ENCODE measurements at places on chromosomes 7 and 10. TPM values are rescaled to one million over a fixed set of nuclear protein-coding genes. Genes with fewer than 3 reads are reported as not detected.

PPP1R9A gene
- polyA plus RNA-seq: 2.6 TPM

DNA sequence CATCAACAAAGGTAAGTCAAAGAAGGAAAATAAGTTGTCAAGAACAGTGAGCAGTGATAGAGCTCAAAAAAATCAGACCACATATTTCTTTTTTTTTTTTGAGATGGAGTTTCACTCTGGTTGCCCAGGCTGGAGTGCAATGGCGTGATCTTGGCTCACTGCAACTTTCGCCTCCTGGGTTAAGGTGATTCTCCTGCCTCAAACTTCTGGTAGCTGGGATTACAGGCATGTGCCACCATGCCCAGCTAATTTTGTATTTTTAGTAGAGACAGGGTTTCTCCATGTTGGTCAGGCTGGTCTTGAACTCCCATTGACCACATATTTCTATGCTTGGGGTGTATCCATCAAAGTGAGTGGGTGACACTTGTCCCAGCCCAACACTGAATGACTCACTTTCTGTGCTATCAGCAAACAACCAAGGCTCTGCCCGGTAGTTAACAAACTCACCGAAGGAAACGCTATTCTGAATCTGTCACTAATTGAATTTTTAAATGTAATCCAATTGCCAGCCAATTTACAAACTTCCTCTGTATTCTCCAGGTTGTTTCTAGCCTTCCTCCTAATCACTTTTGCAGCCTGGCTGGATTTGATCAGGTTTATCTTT lies 19.6 kb upstream of the SMNDC1 start:
- no peak for DNase-seq

GRCh38 chr7:158263110-158263963 lies 324.3 kb downstream of the PTPRN2 start:
- DNase-seq: no peak

- DNase-seq: no peak
Measured at GRCh38 chr7:72405418-72405817, 6.7 kb downstream of the CALN1 start.

DNA sequence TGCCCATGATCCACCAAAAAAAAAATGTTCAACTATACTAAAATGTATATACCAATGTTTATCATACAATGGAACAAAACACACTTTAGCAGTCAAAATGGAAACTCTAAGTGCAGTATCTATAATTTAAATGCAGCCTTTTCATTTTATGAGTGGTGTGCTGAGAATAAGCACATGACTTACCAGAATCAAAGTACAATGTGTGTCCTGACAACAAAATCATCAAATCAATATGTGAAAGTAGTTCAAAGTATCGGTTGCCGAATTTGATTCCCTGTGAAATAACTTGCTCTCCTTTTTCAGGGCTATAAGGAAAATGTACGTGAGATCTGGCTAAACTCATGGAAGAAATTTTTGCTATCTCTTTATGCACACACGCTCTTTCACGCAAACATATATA lies 16.9 kb upstream of the KIF5B start:
- DNase-seq: no peak

ANLN gene
- 0.17 TPM for polyA plus RNA-seq
